ENCODE measurements at places on chromosomes 13 and 19. TPM values are rescaled to one million over a fixed set of nuclear protein-coding genes. Genes with fewer than 3 reads are reported as not detected.

The PSG3 gene
- total RNA-seq, result 66.1 TPM

The ZNF649 gene
- 10.5 TPM for total RNA-seq

GRCh38 chr13:49319951-49320350 lies 72.2 kb downstream of the CDADC1 start:
- DNase-seq, result no peak

- no peak for DNase-seq
These were observed 254.1 kb upstream of the RXFP2 start for GRCh38 chr13:31485183-31485582.

- DNase-seq, result peak; percentile 66
These were observed 694 bp downstream of the CLN5 start for GRCh38 chr13:76992548-76993001.

GRCh38 chr19:38229585-38230073 lies 5.6 kb upstream of the DPF1 start:
- DNase-seq, result peak; percentile 96

- no peak for DNase-seq
These were observed 58.5 kb upstream of the ZDHHC20 start for GRCh38 chr13:21517576-21517975.

DNA sequence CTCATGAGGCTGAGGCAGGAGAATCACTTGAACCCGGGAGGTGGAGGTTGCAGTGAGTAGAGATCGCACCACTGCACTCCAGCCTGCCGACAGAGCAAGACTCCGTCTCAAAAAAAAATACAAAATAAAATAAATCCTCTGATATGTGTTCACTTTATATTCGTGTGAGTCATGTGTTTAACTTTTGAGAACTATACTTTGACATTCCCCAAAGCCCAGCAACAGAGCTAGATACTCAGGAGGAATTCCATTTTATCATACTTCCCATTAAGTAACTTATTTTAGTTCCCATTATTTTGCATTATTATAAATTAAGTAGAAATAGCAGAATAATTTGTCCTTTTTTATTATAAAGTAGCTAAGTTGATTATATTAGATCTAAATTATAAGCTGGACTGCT lies 3.3 kb upstream of the CHAMP1 start:
- no peak for DNase-seq
